Foreskin keratinocyte (primary cell): ENCODE measurements at places on chromosomes 6 and 20.
A peak's percentile ranks its signal among the peaks of the same experiment; 100 is the strongest.

GRCh38 chr6:167703347-167703746 is 123.4 kb upstream of the AFDN start:
- DNase-seq, result no peak

- DNase-seq, result no peak
Measured at GRCh38 chr20:5211803-5212714, 85.3 kb downstream of the CDS2 start.

DNA sequence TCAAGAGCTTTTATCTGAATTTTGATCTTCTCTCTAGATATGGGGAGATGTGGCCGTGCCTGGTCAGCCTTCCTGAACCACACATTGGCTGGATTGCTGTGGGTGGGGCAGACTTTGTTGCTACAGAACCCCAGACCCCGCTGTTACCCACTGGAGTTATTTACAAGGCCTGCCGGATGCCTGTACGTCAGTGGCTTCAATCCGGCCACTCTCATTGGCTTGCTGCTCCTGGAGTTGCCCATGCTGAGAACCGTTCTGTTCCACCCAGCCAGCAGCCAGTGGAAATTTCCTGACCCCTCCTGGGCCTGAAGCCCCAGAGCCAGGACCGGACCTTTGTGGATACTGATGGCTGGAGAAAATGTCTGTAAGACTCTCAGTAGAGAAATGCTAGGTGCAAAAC is 101.9 kb downstream of the TFAP2C start:
- no peak for DNase-seq

DNA sequence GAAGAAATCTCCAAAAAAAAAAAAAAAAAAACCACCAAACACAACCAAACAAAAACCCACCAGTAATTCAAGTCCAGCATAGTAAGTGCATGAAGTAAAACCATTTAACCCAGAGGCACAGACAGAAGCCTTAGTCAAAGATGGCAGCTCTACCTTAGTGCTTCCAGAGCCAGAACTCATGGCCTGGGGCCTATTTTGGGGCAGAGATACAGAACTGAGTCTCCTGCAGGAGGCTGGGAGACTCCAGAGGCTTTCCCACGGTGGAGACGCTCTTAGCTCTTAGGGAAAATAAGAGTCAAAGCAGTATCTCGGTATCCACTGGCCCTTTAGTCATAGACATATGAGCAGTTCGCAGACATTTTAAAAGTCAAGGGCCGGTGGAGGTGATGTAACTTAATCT is 129.5 kb downstream of the GPX5 start:
- DNase-seq, result no peak

DNA sequence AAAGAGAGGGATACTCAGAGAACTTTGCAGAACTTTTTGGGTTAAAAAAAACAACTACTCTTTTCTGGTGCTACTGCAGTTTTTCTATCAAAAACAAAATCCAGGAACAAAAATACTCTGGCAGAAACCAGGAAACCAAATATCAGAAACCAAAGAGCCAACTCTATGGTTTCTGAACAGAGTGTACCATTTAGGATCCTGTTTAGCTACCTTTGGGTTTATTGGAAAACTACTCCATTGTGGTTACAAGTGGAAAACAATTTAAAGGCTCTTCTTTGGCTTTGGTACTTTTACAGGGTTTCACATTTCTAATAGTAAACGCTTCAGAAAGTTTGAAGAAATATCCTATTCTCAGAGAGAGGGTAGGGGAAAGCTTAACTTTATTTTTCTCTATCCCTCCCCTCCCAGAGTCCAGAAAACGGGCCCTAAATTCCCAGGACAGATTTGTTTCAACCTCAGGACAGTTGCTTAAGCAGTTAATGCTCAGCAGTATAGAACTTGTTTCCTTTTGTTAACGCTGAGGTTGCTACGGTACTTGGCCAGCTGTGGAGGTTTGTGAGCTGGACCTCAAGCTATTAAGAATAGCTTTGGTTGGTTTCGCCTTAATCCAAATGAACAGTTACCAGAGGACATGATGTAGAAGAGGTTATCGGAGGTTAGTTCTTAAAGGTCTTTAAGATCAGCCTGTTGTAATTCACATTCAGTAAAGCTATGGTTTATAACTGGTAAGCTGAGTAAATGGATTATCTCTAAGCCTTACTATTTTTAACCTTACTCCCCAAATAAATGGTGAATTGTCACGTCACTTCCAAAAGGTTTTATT is 47.9 kb downstream of the FOXO3 start:
- no peak for DNase-seq

- DNase-seq, result no peak
Measured at GRCh38 chr6:89853068-89853467, 23.4 kb downstream of the CASP8AP2 start.

GRCh38 chr20:23613676-23614075 is 8.0 kb upstream of the CST9 start:
- no peak for DNase-seq

- peak; percentile 13 for DNase-seq
Measured at GRCh38 chr20:15058841-15059240, 721.4 kb upstream of the FLRT3 start.

- DNase-seq, result no peak
Measured at GRCh38 chr6:153126218-153126617, 4.9 kb downstream of the RGS17 start.

DNA sequence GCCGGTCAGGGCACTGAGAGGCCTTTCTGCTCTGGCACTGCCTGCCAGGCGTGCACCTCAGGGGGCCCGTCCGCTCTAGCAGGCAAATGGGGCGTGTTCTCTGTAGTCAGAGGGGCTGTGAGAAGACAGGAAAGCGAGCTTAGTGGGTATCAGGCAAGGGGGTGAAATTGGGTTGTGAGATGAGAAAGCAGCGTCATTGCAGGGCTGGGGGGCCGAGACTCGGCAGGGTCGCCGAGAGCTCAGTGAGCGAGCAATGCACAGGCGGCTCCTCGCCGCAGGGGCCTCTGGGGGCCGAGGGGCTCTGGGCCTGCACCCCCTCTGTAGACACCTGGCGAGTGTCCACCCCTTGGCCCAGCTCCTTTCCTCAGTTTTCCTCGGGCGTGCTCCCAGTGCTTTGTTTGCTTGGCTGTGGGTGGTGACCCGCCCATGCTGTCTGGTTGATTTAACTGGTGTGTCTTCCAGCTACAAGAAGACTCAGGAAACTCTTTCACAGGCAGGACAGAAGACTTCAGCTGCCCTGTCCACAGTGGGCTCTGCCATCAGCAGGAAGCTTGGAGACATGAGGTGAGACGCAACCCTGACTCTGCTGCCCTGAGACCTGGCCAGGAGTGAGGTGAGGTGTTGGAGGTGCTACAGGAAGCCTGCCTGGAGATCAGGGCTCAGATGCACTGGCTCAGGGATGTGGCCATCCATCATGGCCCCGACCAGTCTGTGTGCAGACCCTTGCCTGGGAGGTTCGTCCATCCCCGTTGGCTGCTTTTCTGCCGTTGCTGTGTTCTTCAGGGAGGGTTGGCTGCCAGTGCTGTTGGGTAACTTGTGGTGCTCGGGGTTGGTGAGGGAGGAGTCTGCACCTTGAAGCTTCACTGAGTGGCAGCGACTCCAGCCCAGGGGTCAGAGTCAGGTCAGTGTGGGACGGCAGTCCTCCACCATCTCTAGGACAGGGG is 12.4 kb upstream of the DNAJC5 start:
- DNase-seq, result no peak

- DNase-seq, result no peak
Measured at GRCh38 chr6:36610956-36611336, 16.8 kb downstream of the SRSF3 start.

- peak; percentile 93 for DNase-seq
Measured at GRCh38 chr6:56335726-56336125, 88.3 kb upstream of the COL21A1 start.

GRCh38 chr6:5471637-5472398 is 210.5 kb downstream of the FARS2 start:
- DNase-seq, result no peak

DNA sequence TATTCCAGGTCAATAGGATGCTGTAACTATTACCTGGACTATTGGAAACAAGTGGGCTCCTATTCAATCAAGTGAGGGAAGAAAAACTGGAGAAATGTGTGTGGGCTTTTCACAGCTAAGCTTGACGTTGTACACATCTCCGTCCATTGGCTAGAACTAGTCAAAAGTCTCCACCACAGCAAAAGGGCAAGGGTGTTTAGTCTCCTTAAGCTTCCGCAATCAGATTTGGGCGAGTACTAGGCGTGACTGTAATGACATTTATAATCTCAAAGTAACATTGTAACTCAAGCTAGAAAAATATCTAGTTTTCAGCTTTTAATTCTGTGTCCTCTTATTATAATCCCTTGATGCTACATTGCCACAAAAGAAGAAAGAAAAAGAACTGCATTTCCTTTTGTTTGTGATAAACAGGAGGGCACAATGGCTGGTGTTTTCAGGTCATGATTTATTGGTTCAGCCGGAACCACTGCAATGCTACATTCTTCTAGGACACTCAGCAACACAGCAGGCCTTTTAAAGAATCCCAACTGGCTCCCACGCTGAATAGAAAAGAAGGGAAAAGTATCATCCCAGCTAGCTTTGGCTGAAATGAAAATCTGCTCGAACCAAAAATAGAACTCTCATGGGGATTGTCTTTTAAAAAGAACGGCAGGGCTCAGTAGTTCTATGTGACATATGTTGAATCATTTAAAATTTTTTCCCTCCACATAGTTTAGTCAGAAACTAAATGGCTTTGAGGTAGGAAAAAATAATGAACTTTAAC is 387.7 kb downstream of the BTBD3 start:
- no peak for DNase-seq

DNA sequence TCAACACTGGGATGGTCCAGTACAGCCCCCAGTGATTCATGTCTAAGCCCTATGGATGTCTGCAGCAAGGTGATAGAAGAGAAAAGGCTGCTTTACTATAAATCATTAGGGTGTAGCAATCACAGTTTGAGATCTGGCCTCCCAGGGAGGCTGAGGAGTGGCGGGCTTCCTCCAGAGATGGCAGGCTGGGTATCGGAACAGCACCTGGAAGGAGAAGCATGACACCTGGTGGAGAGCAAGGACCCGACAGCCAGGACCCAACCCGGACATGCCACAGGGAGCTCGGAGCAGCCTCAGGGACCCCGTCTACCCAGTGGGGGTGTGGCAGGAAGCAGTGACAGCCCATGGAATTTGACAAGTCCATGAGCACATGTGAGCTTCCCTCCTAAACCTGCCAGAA is 114.8 kb upstream of the CD93 start:
- DNase-seq, result peak; percentile 13

DNA sequence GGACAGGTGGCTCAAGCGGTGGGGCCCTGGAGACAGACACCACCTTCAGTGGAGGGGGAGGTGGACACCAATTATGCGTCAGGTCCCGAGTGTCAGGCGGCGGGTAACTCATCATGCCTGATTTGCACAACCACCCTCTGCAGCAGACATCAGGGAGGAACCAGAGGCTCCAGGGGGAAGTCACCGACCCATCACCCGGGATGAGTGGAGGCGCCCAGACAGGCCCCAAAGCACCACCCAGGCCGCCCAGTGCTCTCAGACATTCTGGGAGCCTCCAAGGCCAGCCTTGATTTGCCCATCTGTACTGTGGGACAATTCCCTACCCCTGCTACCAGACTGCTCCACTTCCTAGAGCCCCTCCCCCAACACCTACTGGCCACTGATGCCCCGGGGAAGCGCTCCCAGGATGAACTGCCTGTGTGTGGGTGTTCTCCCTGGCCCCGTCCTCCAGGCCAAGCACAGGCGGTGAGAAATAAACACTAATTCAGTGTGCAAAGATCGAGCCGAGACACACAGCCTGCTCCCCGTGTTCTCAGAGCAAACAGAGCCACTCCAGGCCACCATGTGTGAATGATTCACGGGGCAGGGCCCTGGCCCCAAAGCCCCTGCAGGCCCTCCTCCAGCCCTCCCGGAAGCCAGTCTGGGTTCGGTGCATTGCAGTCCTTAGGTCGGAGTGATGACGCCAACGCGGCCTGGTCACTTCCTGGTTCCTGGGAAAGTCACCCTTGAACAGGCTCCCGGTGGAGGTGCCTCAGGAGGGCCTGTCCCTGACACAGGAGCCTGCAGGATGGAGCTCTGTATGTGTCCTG is 107.2 kb downstream of the ASXL1 start:
- DNase-seq, result no peak

DNA sequence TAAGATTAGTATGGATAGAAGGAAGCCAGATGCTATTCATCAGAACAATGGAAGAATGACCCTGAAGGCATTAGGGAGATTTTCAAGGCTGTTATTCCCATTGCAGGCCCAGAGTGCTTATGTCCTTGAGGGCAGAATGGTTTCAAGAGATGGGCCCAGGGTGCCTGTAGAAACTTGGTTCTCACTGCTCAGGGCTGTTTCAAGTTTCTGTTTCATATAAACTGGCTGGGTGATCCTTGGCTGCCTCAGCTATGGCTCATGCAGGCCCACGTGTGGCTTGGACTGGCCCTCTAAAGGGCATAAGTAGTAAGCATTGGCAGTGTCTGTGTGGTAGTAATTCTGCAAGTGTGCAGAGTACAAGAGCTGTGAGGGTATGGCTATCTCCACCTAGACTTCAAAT is 540.9 kb upstream of the MAN1A1 start:
- DNase-seq, result peak; percentile 56

DNA sequence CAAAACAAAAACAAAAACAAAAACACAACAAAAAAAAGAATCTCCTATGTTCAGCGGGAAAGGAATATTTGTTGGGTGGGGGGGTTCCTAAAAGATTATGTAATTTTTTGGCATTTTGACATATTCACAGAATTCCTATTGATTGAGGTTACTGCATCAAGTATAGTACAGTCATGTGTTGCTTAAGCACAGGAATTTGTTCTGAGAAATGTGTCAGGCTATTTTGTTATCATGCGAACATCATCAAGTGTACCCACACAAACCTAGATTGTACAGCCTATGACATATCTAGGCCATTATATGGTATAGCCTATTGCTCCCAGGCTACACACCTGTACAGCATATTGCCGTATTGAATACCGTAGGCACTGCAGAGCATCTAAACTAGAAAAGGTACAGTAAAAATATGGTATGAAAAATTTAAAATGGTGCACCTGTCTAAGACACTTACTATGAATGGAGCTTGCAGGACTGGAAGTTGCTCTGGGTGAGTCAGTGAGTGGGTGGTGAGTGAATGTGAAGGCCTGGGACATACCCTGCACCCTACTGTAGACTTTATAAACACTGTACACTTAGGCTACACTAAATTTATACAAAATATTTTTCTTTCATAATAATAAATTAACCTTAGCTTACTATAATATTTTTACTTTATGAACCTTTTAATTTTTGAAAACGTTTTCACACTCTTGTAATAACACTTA is 110.6 kb downstream of the CDKAL1 start:
- DNase-seq, result no peak

DNA sequence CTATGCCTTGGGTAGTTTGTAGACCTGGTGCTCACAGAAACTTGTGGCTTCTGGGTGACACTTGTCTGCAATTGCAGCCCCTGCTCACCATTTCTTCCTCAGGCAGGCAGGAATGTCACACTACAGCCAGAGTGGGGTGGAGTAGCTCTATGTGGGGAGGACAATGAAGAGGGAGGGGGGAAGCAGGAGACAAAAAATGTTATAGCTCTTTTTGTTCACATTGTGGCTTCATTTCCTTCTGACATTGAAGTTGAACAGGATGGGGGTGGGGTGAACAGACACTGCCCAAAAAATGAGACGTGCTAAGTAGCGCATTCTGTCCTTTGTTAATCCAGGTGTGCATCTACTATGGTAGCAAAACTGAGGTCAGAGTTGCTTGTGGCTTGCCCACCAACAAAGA is at the start of gene THEMIS:
TSS of gene THEMIS (minus strand) at position 124 of the 400 bp plus-strand sequence. CDS start 126 bp downstream, outside the sequence.
- no peak for DNase-seq
